ENCODE measurements at places on chromosomes 7 and 10. TPM values are rescaled to one million over a fixed set of nuclear protein-coding genes. Genes with fewer than 3 reads are reported as not detected.

The GPR15LG gene
- not detected for total RNA-seq

The CACNB2 gene
- total RNA-seq: not detected

The CREB3L2 gene
- 56.1 TPM for total RNA-seq

The CYP2W1 gene
- total RNA-seq: not detected

The ADARB2 gene
- total RNA-seq: 0.39 TPM

The WNT8B gene
- total RNA-seq: not detected

The SYCE1 gene
- not detected for total RNA-seq

The NEUROD6 gene
- total RNA-seq: not detected

The REEP3 gene
- total RNA-seq: 61.9 TPM

The PODXL gene
- total RNA-seq: 350 TPM

The RASA4B gene
- total RNA-seq: 12.1 TPM

The CYP2C19 gene
- not detected for total RNA-seq

The DBNL gene
- total RNA-seq: 182 TPM

Data from glomerular endothelial cell (primary cell).